ENCODE measurements at places on chromosomes 1 and 21.

DNA sequence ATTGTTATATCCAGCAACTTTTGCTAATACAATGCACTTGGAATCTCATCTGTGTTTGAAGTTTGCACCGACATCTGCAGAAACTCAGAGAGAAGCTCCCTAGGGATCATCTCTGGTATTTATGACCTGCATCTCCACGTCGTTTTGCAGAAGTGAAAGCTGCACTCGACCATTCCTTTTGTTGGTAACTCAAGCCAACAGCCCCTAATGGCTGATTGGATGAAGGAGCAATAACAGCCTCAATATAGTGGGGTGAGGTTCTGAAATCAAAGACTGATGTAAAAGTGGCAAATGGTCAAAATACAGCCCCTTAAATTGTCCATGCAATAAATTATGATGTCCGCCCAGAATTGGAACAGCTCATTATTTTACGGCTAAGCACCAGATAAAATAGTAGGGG, 344.2 kb upstream of the KAZN start:
- DNase-seq = no peak

DNA sequence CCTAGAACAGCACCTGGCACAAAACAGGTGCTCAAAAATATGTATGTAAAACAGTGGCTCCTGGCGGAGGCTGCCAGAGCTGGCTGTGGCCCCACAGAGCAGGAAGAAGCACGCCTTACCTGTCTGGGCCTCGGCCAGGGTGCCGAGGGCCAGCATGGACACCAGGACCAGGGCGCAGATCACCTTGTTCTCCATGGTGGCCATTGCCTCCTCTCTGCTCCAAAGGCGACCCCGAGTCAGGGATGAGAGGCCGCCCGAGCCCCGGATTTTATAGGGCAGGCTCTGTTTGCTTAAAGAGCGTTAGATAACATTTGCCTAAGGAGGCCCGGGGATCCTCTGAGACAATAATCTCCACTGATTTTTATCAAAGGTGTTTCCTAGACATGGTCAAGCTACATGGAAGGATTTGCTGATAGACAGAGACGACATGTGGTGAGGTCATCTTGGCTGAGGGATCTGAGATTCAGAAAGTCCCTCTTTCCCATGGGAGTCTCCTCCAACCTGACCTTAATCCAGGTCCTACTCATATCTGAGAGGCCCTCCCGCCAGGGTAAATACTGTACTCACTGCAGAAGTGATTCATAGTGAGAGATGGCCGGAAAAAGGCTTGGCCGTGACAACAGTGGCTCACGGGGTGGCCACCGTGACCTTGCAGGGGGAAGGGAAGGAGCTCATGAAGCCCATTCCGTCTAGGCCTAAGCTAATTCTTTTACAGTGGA, at the start of gene TFF1:
TFF1 (minus strand) TSS at position 244 of the 719 bp plus-strand sequence; CDS start at position 204, 40 bp downstream.
- DNase-seq = no peak

- DNase-seq = no peak
Observed at GRCh38 chr1:232528472-232529089, 101.4 kb downstream of the SIPA1L2 start.

- no peak for DNase-seq
Observed at GRCh38 chr1:114109981-114110380, 43.7 kb downstream of the SYT6 start.

DNA sequence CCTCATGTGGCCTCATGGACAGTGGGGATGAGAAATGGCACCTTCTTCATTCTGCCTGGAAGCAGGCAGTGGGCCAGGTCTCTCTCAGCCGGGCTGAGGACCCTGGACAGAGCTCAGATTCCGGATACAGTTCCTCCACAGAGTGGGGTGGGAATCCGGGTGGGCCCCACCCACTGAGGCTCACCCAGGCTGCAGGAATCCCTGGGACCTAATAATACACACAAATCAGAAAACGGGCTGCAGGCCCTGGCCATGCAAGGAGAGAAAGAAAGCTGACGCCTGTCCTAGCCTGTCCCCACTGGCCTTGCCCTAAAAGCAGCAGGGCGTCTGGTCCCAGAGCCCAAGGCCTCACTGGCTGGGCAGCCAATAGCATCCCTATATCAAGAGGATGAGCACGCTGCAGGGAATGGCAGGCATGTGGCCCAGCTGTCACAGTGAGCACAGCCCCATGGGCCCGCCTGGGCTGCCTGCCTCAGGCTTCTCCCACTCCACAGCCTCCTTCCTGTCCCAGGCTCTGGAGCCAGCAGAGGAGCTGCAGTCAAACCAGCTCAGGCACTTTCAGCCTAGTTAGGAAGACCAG, 25.3 kb downstream of the ACTA1 start:
- DNase-seq = peak; percentile 61

DNA sequence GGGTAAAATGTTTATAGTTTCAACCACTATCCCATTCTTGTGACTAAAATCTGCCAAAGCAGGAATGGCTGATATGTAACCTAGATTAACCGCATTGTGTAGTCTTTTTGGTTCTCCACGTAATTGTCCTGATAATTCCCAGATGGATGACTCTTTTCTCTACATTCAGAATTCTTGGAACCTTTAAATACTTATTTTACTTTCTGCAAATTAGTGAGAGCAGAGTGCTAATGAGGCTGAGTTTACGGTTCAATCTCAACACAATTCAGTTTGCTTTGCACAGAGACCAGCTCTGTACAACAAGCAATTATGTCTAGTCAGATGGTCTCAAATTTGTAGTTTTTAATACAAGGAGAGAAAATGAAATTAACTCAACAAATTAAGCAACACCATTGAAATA, 9.1 kb downstream of the CRB1 start:
- DNase-seq = no peak

- DNase-seq = no peak
Observed at GRCh38 chr1:221729771-221730330, 12.0 kb downstream of the DUSP10 start.

- no peak for DNase-seq
Observed at GRCh38 chr1:42385283-42385682, 4.7 kb downstream of the RIMKLA start.

GRCh38 chr1:109929588-109930251, 19.1 kb downstream of the CSF1 start:
- no peak for DNase-seq

GRCh38 chr1:175124861-175125260, 57.2 kb downstream of the TNN start:
- no peak for DNase-seq

GRCh38 chr1:108758796-108759195, 12.3 kb downstream of the STXBP3 start:
- DNase-seq = no peak

DNA sequence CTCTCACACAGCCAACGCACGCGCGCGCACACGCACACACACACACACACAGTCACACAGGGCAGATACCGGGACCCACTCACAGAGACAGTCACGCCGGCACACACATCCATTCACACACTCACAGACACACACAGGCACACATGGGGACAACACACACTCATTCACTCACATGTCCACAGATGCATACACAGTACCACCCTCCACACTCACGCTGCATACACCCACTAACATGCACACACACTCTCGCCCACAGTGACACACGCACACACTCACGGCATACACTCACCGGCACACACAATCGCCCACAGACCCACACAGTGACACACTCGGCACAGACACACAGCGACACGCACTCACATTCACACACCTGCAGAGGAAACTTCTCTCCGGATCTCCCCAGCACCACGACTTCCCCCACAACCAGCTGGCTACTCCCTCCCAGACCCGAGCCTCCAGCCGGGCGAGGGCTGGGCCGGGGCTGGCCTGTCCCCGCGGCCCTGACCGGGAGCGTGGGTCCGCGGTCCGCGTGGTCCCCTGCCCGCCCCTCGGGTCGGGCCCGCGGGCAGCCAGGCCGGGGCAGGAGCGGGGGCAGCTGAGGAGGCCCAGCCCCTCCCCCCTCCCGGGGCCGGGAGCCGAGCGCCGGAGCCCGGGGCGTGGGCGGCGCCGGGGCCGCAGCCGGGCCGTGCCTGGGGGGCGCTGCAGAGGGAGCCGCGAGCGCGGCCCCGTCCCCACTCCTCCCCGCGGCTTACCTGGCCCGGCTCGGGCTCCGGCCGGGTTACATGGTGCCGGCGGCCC, 552 bp downstream of the DLGAP3 start:
- DNase-seq = peak; percentile 47

DNA sequence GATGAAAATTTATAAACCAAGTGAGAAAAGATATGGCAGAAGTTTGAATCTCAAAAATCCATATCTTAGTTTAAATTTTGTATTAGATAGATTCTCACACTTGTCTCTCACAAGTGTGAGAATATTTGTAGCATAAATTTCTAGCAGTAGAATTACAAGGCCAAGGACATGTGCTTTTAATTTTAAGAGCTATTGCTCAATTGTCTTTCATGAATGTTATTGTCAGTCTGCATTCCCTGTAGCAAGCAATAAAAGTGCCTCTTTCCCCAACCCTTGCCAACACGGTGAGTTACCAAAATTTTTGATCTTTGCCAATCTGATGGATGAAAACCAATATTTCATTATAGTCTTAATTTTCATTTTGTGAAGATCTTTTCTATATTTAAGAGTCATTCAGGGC, 64.0 kb downstream of the CTH start:
- no peak for DNase-seq

- DNase-seq = no peak
Observed at GRCh38 chr1:17192394-17193221, 12.3 kb upstream of the PADI1 start.

DNA sequence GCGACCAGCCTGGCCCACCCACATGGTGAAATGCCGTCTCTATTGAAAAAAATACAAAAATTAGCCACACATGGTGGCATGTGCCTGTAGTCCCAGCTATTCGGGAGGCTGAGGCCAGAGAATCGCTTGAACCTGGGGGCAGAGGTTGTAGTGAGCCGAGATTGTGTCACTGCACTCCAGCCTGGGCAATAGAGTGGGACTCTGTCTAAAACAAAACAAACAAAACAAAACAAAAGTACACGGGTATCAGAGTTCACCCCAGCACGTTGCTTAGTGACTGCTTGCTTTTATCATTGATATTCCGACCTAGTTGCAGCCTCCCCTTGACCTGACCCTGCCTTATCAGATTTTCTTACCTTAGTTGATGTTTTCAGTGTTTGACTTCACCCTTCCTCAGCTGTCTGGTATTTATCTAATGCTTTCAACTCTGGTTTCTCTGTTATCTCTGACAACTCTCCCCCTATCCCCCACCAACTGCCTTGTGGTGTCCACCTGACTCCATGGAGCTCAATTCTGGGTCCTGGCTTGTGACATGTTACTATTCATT, 5.1 kb downstream of the TLCD4 start:
- DNase-seq = no peak

GRCh38 chr1:18948913-18949685, 7.4 kb downstream of the IFFO2 start:
- DNase-seq = no peak

DNA sequence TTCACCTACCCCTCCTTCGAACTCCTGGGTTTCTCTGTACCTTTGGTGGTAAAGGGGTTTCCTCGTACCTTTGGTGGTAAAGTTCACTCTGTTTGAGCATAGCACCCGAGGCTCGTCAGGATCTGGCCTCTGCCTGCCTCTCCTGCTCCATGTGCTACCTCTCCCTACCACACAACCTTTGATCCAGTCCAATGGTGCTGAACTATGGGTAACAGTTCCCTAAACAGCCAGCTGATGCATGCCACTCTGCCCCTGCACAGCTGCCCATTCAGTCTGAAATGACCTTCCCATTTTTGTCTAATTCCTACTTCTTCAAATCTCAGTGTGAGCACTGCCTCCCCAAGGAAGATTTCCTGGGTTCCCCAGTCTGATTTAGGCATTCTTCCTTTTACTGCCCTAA, 14.0 kb downstream of the OVAAL start:
- no peak for DNase-seq

DNA sequence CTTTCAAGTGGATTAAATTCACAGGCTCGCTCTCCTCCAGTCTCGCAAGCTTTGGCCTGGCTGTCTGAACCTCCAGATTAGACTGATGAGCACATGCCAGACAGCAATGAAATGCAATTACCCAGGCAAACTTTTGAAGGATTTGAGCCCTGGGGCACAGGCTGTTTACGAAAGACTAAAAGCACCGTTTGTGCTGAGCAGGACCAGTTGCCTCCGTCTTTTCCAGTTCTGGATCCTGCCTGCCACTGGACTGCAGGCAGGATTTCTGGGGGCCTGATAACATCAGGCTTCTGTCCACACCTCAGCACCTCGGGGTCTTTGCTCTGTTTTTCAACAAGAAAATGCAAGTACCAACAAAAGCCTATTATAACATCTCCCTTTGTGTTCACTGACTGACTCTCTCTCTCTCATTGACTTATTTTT, 145.7 kb downstream of the CLIC6 start:
- no peak for DNase-seq

DNA sequence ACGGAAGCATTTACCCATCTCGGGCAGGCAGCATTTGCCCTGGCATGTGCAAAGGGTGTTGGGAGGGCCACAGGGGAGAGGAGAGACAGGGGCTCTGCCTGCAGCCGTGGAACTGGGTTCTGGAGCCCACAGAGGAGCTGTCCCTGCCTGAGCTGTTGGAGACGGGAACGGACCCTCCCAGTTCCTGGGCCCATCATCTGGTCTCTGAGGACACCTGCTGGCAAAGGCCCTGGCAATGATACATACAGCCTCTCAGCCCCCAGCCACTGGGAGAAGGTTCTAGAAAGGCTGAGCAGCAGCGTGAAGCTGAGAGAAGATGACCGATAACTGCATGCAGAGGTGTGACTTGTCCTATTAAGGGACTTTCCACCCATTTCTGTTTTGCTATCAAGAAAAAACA, 31.4 kb downstream of the FAAP20 start:
- DNase-seq = no peak

DNA sequence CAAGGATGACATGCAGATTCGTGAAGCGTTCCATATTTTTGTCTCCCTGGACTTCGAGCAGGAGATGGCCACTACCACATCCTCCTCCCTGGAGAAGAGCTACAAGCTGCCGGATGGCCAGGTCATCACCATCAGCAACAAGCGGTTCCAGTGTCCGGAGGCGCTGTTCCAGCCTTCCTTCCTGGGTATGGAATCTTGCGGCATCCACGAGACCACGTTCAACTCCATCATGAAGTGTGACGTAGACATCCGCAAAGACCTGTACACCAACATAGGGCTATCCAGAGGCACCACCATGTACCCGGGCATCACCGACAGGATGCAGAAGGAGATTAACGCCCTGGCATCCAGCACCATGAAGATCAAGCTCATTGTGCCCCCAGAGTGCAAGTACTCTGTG, 3.3 kb downstream of the TMEM222 start:
- DNase-seq = no peak

DNA sequence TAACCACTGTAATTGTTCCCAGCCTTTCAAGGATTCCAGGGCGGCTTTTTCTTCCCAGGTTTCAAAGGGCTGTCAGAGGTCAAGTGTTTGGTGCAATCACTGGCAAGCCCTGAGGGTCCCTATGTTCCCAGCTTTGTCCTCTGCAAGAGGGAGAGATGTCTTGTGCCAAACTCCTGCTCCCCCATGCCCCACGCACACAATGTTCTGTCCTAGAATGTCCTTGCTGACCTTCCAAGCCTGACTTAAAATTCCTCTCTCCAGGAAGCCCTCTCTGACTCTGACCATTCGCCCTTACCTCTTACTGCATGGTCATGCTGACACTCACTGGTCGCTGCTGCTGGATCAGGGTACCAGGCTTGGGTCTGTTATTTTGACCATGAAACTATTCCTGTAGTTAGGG, 152.5 kb upstream of the KCND3 start:
- DNase-seq = no peak

- DNase-seq = no peak
Observed at GRCh38 chr21:22314963-22315362, 1316.8 kb downstream of the NCAM2 start.

- no peak for DNase-seq
Observed at GRCh38 chr21:14952916-14953315, 111.9 kb downstream of the NRIP1 start.
